ENCODE measurements at places on chromosomes 4 and X.

GRCh38 chrX:71489540-71489939 lies 43.4 kb upstream of the OGT start:
- DNase-seq = no peak

GRCh38 chrX:7127056-7127455 lies 20.5 kb upstream of the STS start:
- DNase-seq = no peak

DNA sequence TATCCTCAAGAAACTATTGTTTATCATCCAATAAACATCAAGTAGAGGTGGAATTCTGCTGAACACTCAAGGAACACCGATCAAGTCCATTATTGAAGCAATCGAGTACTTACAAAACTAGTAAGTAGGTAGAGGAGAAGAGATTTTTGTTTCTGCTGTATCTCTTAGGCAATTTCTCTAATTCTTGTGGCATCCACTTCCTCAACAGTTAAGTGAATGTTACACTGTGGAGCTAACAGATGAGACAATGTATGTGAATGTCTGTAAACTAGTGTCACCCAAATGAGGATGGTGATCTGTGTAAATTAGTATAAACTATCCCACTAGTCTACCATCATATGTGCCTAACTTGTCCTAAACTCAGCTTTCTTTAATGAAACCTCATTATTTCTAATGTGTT lies 261.6 kb downstream of the ARHGAP24 start:
- no peak for DNase-seq

DNA sequence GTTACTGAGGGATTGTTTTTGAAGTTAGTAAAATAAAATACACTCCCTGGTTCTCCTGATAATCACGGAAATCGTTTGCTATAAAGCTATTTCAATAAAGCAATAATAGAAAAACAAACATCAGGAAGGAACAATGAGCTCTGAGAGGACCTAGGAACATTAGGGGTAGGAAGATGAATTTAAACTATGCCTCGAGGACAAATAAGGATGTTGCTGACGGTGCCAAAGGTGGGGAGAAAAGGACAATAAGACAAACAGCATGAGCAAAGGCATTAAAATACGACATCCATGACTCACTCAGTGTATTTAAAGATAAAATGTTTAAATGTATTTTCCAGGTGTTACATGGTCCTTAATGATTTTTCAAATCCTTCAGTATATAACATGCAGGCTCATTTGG lies 110.3 kb downstream of the MTNR1A start:
- DNase-seq = no peak

DNA sequence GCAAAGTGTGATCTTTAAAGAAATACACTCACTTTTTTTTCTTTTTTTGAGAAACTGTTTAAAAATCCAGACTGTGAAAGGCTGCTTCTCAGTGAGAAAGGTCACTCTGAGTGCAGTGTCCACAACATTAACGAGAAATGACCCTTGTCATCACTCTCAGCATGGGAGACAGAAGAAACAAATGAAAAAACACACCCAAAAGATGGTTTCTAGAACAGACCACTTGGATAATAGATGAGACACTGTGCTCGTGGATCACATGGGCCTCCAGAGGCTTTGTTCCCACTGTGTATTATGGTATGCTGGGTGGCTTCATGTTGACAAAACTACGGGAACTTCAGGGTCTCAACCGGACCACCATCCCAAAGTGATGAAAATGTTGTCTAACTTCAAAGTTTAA lies 64.9 kb downstream of the NEUROG2 start:
- DNase-seq = no peak

DNA sequence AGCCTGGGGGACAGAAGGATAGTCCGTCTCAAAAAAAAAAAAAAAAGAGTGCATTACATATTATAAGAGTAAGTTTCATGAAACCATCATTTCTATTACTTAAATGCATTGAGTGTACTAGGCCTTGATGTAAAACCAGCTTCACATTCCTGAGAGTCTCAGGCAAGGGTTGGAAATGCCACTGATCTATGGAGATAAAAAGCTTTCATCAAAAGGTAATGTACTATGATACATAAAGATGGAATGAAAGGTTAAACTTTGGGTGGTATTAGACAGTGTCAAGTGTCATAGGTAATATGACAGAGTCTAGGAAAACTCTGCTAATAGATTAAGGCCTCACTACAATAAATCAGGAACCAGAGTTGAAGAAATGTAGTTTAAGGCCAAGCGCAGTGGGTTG lies 7.4 kb downstream of the CFAP97 start:
- DNase-seq = no peak

DNA sequence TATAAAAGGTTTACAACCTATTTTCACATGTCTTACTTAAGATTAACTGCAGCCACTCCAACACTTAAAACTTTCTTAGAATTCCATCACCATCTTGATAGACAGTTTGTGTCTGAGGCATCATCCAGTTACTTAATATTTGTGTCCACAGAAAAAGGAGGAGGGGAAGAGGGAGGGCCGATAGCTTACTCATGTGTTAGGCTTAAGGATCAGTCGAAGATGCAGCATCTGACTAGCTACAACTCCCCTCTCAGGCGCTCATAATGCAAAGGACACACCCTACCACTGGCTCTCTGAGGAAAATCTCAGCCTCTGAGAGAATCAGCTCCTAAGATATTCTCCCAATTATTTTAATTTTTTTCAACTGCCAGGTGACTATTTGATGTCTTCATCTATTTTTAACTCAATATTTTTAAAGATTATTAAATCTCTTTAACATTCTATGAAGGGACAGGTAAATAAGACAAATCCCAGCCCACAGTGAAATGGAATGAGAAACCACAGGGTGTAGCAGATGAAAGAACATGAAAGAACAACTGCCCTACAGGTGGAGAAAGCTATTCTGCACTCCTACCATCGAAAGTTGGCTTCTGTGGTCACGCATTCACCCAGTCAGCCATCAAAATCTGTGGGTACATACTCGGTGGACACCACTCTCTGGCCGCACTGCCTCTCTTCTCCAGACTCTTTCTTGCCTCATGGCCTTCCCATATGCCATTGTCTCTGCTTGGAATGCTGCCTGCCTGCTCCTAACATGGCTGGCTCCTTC lies 48.0 kb downstream of the ARAP2 start:
- DNase-seq = no peak

DNA sequence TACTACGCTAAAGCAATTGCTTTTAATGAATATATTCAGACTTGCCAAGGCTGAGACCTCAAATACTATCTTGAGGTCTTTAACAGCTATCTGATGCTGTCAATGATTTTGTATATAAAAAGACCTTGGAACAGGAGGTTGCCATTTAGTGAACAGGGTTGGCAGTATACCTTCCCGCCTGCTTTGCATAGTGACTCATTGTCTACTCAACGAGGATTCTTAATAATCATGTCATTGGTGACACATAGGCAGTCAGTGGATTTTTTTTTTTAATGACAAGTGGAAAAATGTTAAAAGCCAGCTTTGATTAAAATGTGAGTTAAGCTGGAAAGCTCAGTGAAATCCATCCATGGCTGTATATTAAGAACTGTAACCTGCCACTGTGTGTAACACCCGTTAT lies 164.0 kb downstream of the ASMT start:
- no peak for DNase-seq

- no peak for DNase-seq
These were observed 45.8 kb upstream of the TMEM131L start for GRCh38 chr4:153420361-153420760.

DNA sequence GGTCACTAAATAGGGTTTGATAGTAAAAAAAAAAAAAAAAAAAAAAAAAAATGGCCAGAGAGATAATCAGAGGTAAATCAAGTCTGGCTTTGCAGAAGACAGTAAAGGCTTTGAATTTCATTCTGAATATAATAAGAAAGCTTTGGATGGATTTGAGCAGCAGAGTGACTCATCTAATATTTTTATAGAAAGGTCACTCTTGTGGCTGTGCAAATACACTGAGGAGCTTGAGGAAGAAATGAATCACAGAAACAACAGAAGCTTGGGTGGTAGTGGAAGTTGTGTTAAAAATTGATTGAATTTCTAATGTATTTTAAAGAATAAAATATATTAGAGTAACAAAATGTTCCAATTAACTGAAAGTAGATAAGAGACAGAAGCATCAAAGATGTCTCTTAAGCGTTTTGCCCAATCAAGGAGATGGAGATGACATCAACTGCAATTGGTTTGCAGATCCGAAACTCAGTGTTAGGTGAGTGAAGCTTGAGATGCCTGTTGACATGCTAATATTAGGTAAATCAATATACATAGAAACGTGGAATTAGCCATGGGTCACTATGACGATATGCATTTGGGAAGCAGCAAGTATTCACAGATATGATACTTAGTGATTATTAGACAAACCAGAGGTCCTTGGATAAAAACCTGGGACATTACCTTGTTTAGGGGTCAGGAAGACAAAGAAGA lies 280.5 kb downstream of the GPM6A start:
- DNase-seq = peak; percentile 55

DNA sequence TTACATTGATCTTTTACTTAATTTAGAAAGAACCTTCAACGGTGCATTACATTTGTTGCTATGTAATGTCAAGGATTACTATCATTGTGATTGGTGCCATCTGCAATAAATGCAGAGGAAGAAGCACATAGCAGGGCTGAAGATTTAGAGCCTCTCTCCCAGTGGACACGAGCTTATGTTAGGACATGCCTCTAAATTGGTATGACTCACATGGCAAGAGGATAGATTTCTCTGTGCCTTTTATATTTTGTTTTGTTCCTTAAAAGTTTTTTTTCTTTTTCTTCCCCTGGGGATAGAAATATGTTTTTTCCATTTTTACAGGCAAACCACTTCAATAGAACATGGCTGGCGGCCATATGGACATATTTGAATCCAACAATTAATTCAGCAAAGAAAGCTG lies 205.0 kb upstream of the HAND2 start:
- DNase-seq = peak; percentile 58

DNA sequence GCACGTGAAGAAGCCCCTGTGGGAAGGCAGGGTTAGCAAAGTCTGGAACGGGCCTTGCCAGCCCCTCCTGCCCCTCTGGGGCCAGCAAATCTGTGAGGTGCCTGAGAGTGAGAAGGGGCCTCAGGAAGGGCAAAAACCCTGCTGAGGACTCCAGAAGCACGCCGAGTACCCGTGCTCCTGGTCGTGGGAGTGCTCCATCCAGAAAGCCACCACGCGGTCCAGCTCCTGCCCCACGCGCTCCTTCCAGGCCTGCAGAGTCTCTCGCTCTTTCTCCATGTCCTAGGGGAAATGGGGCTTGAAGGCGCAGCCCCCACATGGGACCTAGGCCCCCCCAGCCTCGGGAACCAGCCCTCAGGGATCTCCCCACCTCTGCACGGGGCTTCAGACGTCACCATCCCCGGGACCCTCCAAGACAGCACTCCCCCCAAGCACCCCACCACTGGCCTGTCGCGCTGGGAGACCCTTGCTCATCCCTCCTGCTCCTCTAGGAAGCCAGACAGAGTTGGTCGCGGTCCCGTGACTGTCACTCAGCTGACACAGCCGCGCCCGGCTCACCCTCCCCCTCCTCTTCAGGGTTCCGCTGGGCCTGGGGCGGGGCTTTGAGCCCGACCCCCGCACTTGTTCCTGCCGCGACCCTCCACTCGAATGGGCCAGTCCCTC lies at the start of gene RENBP:
RENBP (minus strand) TSS at position 504 of the 660 bp plus-strand sequence; CDS start at position 471, 33 bp downstream.
- no peak for DNase-seq

- peak; percentile 28 for DNase-seq
These were observed 194.9 kb upstream of the RPS6KA3 start for GRCh38 chrX:20461576-20461975.

DNA sequence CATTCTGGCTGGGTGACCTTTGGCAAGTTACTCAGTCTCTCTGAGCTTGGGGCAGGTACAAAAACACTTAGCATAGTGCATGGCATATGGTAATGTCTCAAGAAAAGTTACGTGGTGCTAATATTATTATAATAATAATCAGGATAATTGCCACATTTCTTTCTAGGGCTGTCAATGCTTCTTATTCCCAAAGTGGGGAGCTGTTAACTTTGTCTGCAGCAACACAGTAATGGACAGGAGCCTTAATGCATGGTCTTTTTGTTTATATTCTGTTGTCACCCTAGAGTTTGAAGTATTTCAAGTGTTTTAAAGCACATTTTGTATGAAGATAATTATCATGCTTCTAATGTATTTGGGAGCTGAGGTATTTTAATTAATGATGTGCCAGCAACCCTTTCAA lies 121.8 kb downstream of the FHIP1A start:
- no peak for DNase-seq

- no peak for DNase-seq
These were observed 338.8 kb downstream of the BCOR start for GRCh38 chrX:39758791-39759525.

GRCh38 chr4:168631241-168632162 lies 134.7 kb downstream of the PALLD start:
- DNase-seq = peak; percentile 71

- no peak for DNase-seq
These were observed 166.5 kb downstream of the FBXW7 start for GRCh38 chr4:152369203-152369901.

DNA sequence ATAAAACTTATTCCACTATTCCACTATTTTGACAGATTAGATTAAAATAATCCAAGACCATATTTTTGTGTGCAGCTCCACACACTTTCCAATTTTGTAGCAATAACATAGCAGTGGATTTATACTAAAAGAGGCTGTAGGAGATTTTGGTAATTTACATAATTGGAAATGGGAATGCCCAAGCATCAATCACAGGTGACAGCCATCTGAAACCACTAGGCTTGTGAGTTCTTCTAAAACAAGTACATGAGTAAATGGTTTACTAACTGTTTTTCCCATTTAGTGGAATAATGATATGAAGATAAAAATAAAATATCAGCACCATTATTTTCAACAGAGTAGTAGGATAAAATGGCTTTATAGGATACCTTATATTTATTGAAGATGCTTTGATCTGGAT lies 4.4 kb downstream of the ANK2 start:
- DNase-seq = no peak

- peak; percentile 21 for DNase-seq
These were observed 259.8 kb downstream of the FBXO8 start for GRCh38 chr4:174023641-174024040.

DNA sequence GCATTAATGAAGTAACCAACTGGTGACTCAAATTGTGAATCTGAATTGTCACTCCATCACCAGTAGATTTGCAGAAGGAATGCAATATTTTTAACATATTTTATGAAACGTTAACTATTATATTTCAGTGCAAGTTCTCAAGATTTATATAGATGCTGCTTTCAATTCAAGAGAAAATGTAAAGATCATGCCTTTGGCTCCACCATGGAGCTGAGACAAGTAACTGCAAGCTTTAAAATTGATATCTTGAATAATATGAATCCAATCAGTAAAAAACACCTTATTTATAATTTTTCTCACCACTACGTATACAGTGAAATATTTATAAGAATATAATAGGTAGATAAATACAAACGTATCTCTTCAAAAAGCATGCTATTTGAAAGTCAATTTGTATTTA lies 27.8 kb upstream of the GALNTL6 start:
- no peak for DNase-seq

Measured in foreskin fibroblast (primary cell).